ENCODE measurements at places on chromosomes 1 and 21.

DNA sequence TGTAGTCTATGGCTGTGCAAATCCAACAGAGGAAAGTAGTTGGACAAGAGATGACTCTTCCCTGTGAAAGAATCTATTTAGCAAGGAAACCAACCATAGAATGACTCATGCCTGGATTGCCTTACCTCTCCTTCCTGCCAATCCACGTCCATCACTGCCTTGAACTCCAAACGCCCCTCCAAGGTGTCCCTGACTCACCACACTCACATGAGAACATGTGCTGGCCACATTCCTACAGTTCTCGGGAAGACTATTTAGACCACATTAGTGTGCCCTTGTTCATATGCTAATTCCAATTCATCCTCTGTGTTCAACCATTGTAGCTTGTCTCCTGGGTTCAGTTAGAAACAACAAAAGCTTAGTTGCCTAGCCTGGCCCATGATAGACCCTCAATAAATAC, 157.3 kb downstream of the SLC30A10 start:
- no peak overlapping the region for H3K27ac ChIP-seq
- H3K27me3 ChIP-seq = no peaks in the 10 kb centered on the region
- DNase-seq = no peak
- no peaks in the 10 kb centered on the region for H3K4me1 ChIP-seq

GRCh38 chr1:1778663-1779319, 521 bp upstream of the NADK start:
- H3K27ac ChIP-seq = peak overlapping the region; percentile 80
- H3K36me3 ChIP-seq = no peaks in the 10 kb centered on the region
- peaks cover 75% of the 10 kb centered on the region for H3K4me1 ChIP-seq

GRCh38 chr1:57506941-57507340, 83.1 kb upstream of the DAB1 start:
- no peak for DNase-seq
- no peak overlapping the region for H3K4me3 ChIP-seq
- H3K27me3 ChIP-seq = no peaks in the 10 kb centered on the region
- H3K27ac ChIP-seq = no peak overlapping the region

- DNase-seq = no peak
- no peaks in the 10 kb centered on the region for H3K36me3 ChIP-seq
- H3K27me3 ChIP-seq = no peaks in the 10 kb centered on the region
- H3K4me3 ChIP-seq = no peak overlapping the region
- H3K27ac ChIP-seq = no peak overlapping the region
- no peaks in the 10 kb centered on the region for H3K4me1 ChIP-seq
Measured at GRCh38 chr1:116854403-116854690, 55.4 kb upstream of the PTGFRN start.

GRCh38 chr1:239421811-239422210, 35.4 kb downstream of the CHRM3 start:
- no peaks in the 10 kb centered on the region for H3K4me1 ChIP-seq
- DNase-seq = no peak
- H3K36me3 ChIP-seq = no peaks in the 10 kb centered on the region
- H3K4me3 ChIP-seq = no peak overlapping the region

DNA sequence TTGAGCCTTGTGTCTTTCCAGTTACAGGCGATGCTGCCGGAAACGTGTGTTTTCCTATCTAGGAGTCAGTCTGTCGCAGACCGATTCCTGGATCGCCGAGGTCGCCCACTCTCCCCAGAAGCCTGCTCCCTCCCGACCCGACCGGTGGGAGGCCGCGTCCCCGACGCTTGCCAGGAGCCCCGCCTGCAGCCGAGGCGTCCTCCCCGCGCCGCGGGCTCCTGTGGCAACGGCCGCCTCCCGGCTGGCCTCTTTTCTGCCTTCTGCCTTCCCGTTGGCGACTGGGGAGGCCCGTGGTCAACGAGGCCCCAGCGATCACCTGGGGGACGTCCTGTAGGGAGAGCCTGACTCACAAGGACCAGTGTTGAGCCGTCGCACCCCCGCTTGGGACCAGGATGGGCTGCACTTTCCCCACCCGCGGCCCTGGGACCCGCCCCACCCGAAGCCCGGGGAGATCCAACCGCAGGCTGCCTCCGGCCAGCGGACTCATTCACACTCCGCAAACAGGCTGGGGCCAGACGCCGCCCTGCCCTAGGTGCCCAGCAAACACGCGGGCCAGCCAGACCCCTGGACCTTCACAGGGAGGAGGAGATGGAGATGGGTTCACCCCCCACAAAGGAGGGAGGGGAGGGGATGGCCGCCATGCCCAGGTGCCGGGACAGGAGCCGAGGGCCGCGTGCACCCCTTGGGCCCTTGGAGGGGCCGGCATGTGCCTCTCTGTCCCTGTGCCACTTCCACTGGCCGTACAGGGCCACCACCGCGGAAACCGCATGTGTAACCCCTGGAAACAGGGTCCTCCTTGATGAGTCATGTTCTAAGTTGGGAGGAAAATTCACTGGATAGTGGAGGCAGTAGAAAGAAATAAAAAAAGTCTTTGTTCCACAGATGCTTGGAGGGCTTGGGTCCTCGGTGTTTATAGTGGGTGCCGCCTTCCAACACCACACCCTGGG, 7.2 kb upstream of the COL6A1 start:
- H3K27me3 ChIP-seq = peaks cover 33% of the 10 kb centered on the region
- peaks cover 28% of the 10 kb centered on the region for H3K4me1 ChIP-seq
- H3K27ac ChIP-seq = peak overlapping the region; percentile 16
- DNase-seq = no peak

DNA sequence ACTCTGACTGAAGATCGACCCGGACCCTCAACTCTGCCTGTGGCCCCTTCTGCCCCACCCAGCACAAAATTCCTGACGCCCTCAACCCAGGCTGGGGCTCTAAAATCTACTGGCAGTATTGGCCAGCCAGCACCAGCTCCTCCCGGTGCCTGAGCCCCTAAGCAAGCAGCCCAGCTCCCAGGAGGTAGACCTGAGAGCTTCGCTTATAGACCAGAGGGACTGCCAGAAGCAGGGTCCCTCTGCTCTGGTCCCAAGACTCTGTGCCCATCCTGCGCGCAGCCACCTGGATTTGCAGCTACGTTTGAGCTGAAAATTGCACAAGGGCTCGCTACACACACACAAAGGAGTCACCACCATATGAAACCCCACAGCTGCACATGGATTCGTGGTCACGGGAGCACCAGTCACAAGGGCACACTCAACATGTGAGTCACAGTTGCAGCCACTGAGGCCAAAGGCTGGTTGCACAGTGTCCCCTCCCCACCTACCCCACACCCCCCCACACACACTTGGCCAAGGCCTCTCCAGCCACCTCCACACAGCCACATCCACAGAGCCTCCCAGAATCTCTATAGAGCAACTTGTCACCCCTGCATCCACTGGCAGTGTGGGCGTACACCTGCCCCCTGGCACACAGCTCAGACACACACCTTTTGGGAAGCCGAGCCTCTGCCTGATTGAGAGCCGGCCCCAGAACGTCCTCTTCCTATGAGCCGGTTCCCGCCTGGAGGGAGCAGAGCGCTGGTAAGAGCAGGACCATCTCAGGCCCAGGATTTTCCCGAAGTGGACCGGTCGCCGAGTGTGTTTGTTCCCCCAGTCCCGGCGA, 1.1 kb upstream of the DMBX1 start:
- no peak overlapping the region for H3K27ac ChIP-seq
- no peaks in the 10 kb centered on the region for H3K4me1 ChIP-seq
- H3K4me3 ChIP-seq = no peak overlapping the region
- H3K27me3 ChIP-seq = peaks cover 39% of the 10 kb centered on the region

DNA sequence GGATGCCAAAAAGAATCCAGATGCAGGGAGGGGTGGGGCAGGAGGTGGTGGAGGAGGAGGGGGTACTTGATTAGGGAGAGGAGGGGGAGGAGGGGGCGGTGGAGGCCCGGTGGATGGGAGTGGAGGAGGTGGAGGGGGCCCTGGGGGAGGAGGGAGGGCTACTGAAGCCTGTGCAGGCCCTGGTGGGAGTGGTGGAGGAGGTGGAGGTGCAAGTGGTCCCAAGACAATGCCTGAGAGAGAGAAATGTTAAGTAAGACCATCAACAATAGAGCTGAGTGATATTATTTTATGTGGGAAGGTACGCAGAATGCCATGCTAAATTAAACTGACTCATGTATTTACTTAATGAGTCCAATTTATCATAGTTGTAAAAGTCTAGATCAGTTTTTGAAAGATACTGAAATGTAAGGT, 86.8 kb upstream of the LBR start:
- H3K36me3 ChIP-seq = no peaks in the 10 kb centered on the region
- DNase-seq = no peak
- peaks cover 3% of the 10 kb centered on the region for H3K27me3 ChIP-seq
- no peak overlapping the region for H3K27ac ChIP-seq
- no peaks in the 10 kb centered on the region for H3K4me1 ChIP-seq

DNA sequence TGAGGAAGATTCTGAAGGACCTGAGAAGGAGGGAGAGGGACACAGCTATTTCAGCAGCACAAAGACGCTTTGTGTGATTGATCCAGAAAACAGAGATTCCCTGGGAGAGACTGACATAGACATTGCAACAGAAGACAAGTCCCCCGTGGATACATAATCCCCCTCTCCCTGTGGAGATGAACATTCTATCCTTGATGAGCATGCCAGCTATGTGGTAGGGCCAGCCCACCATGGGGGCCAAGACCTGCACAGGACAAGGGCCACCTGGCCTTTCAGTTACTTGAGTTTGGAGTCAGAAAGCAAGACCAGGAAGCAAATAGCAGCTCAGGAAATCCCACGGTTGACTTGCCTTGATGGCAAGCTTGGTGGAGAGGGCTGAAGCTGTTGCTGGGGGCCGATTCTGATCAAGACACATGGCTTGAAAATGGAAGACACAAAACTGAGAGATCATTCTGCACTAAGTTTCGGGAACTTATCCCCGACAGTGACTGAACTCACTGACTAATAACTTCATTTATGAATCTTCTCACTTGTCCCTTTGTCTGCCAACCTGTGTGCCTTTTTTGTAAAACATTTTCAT, 161.3 kb upstream of the SGIP1 start:
- H3K4me3 ChIP-seq = no peak overlapping the region
- peaks cover 56% of the 10 kb centered on the region for H3K4me1 ChIP-seq
- H3K36me3 ChIP-seq = peaks cover 32% of the 10 kb centered on the region
- no peaks in the 10 kb centered on the region for H3K27me3 ChIP-seq
- no peak overlapping the region for H3K27ac ChIP-seq
- no peak for DNase-seq

DNA sequence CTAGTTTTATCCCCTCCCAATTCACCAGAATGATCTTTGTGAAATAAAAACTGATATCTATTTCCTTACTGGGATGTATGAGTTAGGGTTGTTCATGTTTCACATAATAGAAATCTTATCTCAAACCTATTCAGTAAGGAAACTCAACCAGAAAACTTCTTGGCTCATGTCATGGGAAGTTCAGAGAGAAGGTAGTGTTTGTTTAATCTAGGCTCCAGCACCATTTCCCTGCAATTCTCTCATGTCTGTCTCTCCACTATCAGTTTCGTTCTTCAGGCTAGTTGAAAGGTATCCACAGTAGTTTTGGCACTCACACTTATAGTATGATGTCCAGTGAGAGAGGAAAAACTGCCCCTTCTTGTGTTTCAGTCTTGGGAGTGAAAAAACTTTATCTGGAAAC, 34.6 kb upstream of the UHMK1 start:
- no peaks in the 10 kb centered on the region for H3K27me3 ChIP-seq
- H3K4me1 ChIP-seq = no peaks in the 10 kb centered on the region
- H3K27ac ChIP-seq = no peak overlapping the region
- H3K36me3 ChIP-seq = no peaks in the 10 kb centered on the region

- peaks cover 15% of the 10 kb centered on the region for H3K4me1 ChIP-seq
- DNase-seq = no peak
- no peaks in the 10 kb centered on the region for H3K27me3 ChIP-seq
- no peak overlapping the region for H3K4me3 ChIP-seq
Measured at GRCh38 chr1:200535605-200536004, 84.9 kb downstream of the KIF14 start.

DNA sequence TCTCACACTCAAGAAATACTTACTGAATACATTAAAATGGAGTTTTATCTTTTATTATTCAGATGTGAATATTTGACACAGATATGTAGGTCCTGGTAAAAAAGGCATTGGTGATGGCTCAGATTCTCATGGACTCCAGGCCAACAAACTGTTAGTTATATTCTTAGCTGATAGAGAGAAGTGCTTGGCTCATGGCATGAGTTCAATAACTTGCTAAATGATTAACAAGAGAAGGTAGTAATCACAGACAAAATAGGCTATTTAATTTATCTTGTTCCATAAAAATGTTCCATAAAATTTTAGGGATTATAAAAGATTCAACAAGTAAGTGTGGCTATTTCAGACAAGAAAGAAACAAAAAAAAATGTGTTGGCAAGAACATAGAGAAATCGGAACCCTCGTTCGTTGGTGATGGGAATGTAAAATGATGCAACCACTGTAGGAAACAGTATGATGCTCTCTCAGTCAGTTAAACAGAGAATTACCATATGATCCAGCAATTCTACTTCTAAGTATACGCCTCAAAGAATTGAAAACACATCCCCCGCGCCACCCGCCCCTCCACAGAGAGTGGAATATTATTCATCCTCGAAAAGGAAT, 737.8 kb upstream of the ADAMTS5 start:
- H3K27ac ChIP-seq = no peak overlapping the region
- H3K27me3 ChIP-seq = no peaks in the 10 kb centered on the region
- H3K4me1 ChIP-seq = no peaks in the 10 kb centered on the region
- no peak for DNase-seq
- no peak overlapping the region for H3K4me3 ChIP-seq
- no peaks in the 10 kb centered on the region for H3K36me3 ChIP-seq

GRCh38 chr1:208218237-208219097, 25.7 kb downstream of the PLXNA2 start:
- no peak overlapping the region for H3K4me3 ChIP-seq
- peaks cover 7% of the 10 kb centered on the region for H3K4me1 ChIP-seq

- no peaks in the 10 kb centered on the region for H3K36me3 ChIP-seq
- no peaks in the 10 kb centered on the region for H3K27me3 ChIP-seq
- H3K4me3 ChIP-seq = no peak overlapping the region
- DNase-seq = no peak
- no peaks in the 10 kb centered on the region for H3K4me1 ChIP-seq
Measured at GRCh38 chr1:83701355-83701754, 297.6 kb downstream of the TTLL7 start.

DNA sequence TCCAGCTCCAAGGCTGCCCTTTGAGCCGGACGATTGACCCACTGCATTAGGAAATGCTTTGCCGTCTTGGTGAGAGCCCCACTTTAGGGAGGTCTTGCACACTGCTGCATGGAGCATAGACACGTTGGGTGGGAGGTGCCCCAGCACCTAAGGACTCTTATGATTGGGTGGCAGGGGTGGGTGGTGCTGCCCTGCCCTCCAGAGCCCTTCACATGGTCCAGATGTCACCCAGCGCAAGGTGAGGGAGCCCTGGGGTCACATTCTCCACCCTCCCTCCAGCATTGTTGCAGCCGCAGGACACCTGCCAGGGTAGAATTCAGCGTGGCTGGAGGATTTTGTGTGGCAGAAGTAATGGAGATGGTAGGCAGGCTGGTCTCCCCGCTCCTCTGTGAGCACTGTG, 137.4 kb upstream of the COL6A1 start:
- no peak for DNase-seq
- H3K36me3 ChIP-seq = no peaks in the 10 kb centered on the region
- no peaks in the 10 kb centered on the region for H3K27me3 ChIP-seq
- no peak overlapping the region for H3K27ac ChIP-seq
- H3K4me1 ChIP-seq = no peaks in the 10 kb centered on the region

- no peak for DNase-seq
- H3K27me3 ChIP-seq = no peaks in the 10 kb centered on the region
- H3K27ac ChIP-seq = no peak overlapping the region
- H3K36me3 ChIP-seq = no peaks in the 10 kb centered on the region
- no peak overlapping the region for H3K4me3 ChIP-seq
Measured at GRCh38 chr1:27970401-27970800, 10.6 kb downstream of the XKR8 start.

GRCh38 chr1:84247425-84248220, 53.9 kb upstream of the SAMD13 start:
- H3K36me3 ChIP-seq = no peaks in the 10 kb centered on the region
- H3K4me1 ChIP-seq = no peaks in the 10 kb centered on the region
- H3K4me3 ChIP-seq = no peak overlapping the region
- no peaks in the 10 kb centered on the region for H3K27me3 ChIP-seq
